Stimulated activated naive CD8-positive, alpha-beta T cell treated with anti-CD3 and anti-CD28 coated beads, Interleukin-15, amount 100 ng/mL, for 72 hours (primary cell): ENCODE measurements at places on chromosomes 6 and 20.
A peak's percentile ranks its signal among the peaks of the same experiment; 100 is the strongest.

DNA sequence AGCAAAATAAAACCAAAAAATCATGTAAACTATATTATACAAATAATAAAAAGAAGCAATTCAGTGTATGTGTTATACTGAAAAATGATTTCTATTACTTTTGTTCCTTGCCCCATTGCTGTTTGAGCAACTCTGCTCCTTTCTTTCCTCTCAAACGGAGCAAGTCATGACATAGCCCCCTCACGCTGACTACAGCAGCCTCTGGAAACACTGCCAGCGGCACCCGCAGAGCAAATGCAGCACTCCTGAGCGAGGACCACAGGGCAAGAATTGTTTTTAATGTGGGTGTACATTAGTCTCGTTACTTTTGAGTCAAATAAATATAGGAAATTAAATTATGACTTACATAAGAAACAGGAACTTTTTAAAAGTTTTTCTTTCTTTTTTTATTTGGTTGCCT is 350.1 kb upstream of the HSF2 start:
- DNase-seq: no peak

DNA sequence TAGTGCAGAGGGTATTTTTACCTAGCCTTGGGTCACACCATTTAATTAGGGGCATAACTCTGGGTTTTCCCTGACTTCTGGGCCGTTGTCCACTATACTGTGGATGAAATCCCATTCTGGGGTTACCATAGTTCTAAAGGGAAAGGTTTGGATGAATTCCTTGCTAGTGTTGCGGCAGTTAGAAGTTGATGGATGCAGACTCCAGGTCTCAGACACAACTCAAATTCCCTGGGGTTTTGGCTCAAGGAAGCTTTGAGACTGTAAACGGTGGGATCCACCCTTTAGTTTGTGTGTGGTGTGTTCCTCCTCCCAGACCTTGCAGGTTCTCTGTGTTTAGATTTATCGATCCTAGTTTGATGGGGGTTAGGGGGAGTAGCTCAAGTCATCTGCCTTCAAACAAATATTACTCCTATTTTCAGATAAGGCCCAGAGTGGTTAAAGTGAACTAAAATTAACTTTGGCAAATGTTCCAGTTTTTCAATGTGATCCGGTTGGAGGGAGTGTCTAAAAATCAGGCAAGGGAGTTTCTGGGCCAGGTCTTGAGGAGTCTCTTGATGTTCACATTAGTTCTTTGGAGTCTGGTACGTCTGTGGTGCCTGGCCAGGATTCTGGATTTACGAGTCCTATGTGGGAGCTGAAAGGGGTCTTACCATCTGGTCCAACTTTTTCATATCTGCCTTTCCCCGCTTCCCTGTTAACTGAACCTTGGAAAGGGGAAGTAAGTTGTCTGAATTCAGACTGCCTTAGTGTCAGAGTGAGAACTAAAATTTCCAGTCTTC is 1.5 kb downstream of the RALY start:
- no peak for DNase-seq

- DNase-seq: no peak
These were observed 245.4 kb upstream of the SPTLC3 start for GRCh38 chr20:12763406-12763805.

GRCh38 chr20:43569282-43569681 is 10.5 kb downstream of the SGK2 start:
- no peak for DNase-seq

GRCh38 chr6:33318426-33319073 is 1.0 kb upstream of the ZBTB22 start:
- no peak for DNase-seq

DNA sequence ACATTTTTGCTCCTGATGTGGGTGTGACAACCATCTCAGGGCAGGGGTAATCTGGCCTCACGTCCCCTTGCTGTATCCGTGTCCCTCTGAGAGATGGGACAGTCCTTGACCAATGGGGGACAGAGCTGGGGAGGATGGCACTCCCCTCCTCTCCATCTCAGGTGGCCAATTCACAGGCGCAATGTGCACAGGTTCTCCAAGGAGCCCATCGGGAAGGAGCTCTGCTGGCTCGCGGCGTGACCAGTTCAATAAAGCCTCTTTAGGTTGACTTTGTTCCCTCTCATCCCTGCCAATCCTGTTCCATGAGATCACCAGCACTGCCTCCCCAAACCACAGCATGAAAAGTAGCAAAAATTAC is 196.3 kb upstream of the SLC24A3 start:
- DNase-seq: no peak

DNA sequence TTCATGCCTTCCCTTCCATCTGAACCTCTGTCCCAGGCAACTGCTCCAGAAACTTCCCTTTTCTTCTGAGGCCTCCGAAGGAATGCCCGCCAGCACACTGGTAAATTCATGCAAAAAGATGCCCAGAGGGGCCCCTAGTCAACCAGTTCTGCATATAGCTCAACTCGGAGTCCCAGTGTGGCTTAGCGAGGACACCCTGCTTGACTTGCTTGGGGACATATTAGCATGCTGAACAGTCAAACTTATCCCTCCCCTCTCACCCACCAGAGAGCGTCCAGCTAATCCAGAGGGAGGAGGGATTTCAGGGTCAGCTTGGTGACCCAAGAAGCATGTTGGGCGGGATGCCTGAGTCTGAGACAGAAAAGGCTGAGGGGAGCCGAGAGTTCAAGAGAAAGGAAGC is 23.0 kb upstream of the MDFI start:
- no peak for DNase-seq

DNA sequence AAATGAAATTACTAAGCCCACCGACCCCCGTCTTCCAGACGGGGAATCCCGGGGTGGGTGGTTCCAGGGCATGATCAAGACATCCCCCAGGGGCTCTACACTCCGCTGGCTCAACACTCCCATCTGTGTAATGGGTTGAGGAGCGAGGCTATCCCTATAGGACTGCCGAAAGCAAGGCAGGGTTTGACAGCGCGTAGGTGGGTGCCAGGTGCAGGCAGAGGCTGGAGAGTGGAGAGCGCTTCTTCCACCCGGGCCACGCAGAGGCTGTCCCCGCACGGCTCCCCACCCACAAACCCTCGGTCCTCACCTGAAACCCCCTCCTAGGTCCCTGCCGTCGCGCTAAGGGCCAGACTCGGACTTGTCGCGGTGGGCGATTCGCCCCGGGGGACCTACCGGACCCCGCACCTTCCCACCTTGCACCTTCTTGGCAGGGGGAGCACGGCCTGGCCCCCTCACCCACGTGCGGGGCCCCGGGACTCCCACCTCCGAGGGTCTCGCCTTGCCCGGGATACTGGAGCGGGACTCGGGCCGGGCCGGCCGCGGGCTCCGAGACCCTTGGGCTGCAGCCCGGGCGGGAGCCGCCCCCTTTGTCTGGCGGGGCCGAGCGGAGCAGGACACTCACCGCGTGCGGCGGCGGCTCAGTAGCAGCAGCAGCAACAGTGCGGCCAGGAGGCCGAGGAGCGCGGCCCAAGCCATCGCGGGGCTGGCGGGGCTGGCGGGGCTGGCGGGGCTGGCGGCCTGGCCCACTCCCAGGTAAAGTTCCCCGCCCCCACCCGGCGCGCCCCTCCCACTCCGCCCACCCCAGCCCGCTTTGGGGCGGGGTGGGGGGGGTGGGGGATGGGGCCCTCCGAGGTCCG is at the start of gene PTGIS:
Gene PTGIS, minus strand, starts transcription at position 717 of the 857 bp plus-strand sequence. Its CDS starts 21 bp downstream, at position 696.
- DNase-seq: no peak

GRCh38 chr6:96907498-96907897 is 9.8 kb upstream of the NDUFAF4 start:
- DNase-seq: peak; percentile 78

DNA sequence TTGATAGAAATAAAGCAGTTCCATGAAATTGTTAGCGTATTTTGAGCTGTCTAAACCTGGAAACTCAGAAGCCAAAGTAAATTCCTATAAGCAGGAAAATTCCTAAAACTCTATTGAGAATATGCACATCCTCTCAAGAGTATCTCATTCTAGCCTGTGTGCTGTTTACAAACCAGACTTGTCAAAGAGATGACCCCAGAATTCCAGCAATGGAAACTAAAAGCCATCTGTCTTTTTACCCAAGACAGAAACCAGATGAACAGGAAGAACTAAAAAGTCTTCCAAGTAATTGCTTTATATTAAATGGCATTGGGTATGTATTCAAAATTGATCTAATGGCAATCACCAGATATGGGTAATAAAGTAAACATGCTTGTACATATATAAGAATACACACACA is 92.6 kb downstream of the COL19A1 start:
- no peak for DNase-seq

DNA sequence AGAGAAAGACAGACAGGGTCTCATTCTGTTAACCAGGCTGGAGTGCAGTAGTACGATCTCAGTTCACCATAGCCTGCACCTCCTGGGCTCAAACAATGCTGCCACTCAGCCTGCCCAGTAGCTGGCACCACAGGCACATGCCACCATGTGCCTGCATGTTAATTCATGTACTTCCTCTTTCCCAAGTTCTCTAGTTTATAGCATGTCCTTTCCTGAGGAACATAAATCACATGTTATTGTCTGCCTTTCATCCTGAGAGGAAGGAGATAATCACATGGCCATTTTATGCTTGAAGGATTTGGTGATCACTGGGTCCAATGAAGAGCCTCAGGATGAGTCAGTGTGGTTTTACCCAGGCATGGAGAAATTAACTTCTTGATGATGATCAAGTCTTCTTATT is 47.9 kb downstream of the COL11A2 start:
- no peak for DNase-seq

GRCh38 chr6:157222201-157222981 is 100.9 kb downstream of the TMEM242 start:
- no peak for DNase-seq

GRCh38 chr20:36818861-36819260 is 45.3 kb upstream of the DSN1 start:
- DNase-seq: no peak

DNA sequence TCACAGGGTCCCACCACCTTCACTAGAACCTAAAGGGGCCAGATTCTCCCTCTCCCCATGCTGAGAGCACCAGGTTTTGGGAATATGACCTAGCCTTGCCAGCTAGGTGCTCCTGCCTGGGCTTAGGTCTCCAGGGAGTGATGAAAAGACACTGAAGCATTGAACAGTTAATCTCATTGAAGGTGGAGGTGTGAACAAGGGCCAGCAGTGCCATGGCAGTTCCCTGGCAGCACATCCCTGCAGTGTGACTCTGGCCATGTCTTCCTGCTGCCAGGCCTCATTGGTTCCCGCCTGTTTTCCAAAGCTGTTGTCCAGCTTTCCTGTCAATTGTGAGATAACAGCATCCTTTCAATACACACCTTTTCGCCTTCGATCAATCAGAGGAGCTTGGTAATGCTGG is 10.9 kb downstream of the PPIL6 start:
- DNase-seq: no peak

GRCh38 chr6:150435360-150435759 is 66.5 kb downstream of the IYD start:
- DNase-seq: no peak

DNA sequence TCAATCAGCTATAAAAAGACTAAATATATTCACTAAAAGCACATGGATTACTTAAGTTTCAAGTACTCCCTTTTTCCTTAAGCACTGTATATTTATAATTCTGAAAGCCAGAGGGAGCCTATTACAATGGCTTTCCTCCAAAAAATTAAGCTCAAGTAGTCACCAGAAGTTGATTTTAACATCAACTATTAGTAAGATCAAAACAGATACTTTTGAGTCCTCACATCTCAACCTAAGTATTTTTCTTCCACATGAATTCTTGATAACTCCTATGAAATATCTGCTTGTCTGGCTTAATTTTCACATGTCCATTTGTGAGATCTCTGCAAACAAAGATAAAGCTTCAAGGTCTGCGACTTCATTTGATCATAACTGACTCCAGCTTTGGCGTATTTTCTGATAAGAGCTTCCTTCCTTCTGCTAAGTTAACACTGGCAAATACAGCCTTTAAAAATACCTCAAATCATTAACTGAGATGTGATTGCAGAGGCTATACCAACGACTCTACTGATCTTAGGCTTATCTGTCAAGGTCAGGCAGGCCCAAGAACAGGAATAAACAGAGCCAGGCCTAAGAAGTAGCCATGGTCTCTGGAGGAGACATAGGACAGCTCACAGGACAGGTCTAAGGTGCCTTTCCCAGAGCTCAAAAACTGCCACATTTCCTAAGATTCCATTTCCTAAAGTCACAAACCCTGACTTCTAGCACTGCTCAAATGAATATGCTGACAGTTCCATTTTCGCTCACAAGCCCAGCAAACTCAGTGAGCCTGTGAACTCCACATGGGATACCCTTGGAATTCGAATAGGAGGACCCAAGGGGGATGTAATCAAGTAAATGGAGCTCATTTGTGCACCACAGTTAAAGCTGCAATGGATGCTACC is 10.0 kb downstream of the SNX5 start:
- DNase-seq: no peak

- DNase-seq: no peak
These were observed 88.9 kb downstream of the COL12A1 start for GRCh38 chr6:75116946-75117345.

DNA sequence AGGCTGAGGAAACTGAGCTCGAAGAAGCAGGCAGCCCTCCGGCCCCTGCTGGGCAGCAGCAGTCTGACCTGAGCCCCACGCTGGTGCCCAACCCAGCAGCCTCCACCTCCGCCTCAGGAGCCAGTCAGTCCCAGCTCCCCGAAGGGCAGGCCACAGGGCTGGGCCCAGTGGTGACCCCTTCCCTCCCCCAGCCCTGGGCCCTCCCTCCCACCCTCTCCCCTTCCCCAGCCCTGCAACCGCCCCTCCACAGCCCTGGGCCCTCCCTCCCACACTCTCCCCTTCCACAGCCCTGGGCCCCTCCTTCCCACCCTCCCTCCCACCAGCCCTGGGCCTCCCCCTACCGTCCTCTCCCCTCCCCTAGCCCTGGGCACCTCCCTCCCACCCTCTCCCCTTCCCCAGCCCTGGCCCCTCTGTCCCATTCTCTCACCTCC is 115.0 kb downstream of the TAF4 start:
- no peak for DNase-seq

DNA sequence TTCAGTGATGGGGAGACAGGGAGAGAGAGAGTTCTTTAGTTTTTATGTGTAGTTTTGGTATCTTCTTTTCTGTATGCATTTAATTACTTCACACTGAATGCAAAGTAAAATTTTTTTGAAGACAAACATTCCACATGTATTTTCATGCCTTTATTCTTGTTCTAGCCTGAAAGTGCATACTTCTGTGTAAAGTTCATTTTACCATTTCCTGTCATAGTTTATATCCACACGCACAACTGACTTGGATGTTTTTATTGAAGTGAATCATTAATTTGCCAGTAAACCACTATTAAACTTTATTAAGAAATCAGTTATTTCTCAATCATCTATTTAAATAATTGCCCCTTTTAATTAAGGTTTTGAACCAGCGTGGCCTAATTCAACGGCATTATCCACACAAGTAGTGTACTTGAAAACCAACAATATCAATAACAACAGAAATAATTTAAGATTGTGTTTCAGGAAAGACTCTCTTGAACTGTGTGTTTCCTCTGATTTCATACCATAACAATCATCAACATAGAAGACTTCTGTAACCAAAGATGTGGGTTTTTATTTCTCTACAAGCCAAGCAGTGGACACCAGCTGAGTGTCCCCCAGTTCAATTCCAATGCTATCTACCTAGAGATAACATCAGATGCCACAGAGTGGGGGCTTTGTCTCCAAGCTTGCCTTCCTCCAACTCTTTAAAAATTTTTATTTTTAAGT is 512.7 kb upstream of the JAG1 start:
- no peak for DNase-seq

DNA sequence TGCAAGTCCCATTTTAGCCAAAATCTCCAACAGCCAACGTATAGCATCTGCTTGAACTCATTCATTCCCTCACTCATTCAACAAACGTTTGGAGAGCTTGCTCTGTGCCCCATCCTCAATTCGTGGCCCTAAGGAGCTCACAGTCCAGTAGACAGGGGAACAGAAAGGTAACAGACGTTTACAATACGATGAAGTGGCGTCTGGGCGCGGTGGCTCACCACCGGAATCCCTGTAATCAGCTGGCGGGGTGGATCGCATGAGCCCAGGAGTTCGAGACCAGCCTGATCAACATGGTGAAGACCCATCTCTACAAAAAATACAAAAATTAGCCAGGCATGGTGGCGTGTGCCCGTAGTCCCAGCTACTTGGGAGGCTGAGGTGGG is 790 bp upstream of the E2F1 start:
- no peak for DNase-seq
